ENCODE measurements at places on chromosomes 4 and X. TPM values are rescaled to one million over a fixed set of nuclear protein-coding genes. Genes with fewer than 3 reads are reported as not detected.

Gene BGN
- total RNA-seq = 84.3 TPM

Gene MAGEA8
- total RNA-seq = not detected

Gene GAB1
- total RNA-seq = 87.1 TPM

Gene ARMCX4
- total RNA-seq = 5.3 TPM

DNA sequence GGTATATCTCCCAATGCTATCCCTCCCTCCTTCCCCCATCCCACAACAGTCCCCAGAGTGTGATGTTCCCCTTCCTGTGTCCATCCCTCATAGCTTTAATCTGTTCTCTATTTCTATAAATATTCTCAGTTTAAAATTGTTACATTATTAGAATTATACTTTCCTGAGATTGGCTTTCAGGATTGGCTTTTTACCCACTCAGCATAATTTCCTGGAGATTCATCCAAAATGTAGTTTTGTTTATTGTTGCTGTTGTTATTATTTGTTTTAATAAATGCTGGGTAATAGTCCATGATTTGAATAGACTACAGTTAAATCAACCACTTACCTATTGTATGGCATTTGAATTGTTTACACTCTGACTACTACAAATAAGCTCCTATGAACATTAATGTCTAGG is 936.4 kb downstream of the FAT4 start:
- DNase-seq = no peak

GRCh38 chrX:144715337-144715736 is 532.0 kb upstream of the SPANXN1 start:
- DNase-seq = no peak

- DNase-seq = no peak
Measured at GRCh38 chrX:20571611-20572010, 304.9 kb upstream of the RPS6KA3 start.

- DNase-seq = no peak
Measured at GRCh38 chr4:25915353-25915705, 1.3 kb downstream of the SMIM20 start.

- no peak for DNase-seq
Measured at GRCh38 chrX:137151403-137151802, 117.6 kb upstream of the GPR101 start.

- DNase-seq = no peak
Measured at GRCh38 chr4:86938771-86939520, 4.1 kb downstream of the AFF1 start.

DNA sequence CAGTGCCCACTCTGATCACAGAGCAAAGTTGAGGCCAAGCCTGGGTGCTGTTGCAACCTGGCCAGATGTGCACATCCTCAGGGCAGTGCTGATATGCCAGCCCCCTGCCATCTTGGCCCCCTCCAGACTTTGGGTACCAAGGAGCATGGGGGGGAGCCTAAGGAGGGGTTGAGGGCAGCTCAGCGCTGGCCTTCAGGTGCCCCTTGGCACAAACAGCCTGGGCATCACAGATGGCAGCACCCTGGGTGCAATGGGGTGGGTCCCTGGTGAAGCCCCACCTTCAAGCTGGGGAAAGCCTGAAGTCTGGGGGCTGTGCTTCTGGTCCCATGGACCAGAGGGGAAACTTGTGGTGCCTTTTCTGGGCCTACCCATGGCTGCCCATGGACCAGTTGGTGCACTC is 163.0 kb downstream of the FAM47A start:
- DNase-seq = no peak

GRCh38 chr4:118282692-118283091 is 70.1 kb downstream of the PRSS12 start:
- no peak for DNase-seq

- DNase-seq = no peak
Measured at GRCh38 chr4:81648576-81649275, 177.0 kb upstream of the RASGEF1B start.

GRCh38 chrX:132277953-132278614 is 58.8 kb upstream of the RAP2C start:
- no peak for DNase-seq

DNA sequence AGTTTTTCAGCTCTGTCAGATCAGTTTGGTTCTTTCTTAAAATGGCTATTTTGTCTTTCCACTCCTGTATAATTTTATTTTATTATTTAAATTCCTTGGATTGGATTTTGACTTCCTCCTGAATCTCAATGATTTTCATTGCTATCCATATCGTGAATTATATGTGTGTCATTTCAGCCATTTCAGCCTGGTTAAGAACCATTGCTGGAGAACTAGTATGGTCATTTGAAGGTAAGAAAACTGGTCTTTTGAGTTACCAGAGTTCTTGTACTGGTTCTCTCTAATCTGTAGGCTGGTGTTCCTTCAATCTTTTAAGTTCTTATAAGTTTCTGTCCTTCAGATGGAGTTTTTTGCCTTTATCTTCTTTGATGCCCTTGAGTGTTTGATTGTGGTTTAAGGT is 815.5 kb downstream of the KLHL13 start:
- no peak for DNase-seq

DNA sequence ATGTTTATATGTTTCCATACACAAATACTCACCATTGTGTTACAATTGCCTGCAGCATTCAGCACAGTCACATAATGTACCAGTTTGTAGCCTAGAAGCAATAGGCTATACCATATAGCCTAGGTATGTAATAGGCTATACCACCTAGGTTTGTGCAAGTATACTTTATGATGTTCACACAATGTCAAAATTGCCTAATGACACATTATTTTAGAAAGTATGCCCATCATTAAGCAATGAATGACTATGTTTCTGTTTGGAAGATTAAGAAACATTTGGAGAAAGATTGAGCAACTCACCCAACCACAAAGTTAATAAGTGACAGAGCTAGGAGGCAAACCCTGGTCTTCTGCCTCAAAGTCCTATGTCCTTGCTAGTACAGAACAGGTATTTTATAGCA is 96.8 kb upstream of the GRIA3 start:
- DNase-seq = no peak

DNA sequence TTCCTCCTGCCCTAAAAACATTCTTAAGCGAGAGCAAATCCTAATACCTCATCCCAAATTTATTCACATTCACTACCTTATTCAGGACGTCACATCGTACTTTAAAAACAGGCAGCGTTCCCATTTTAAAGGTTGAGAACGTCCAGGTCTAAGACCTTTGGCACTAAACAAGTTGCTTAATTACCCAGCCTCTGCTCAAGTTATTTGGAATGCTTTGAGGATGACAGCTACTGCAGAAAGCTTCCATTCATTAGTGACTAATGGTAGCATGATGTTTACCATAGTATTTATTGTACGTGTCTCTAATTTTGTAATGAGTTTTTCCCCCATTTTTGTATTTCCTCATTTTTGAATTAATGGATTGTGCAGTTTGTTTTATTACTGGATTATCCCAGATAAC is 1.5 kb downstream of the USP38 start:
- DNase-seq = no peak

DNA sequence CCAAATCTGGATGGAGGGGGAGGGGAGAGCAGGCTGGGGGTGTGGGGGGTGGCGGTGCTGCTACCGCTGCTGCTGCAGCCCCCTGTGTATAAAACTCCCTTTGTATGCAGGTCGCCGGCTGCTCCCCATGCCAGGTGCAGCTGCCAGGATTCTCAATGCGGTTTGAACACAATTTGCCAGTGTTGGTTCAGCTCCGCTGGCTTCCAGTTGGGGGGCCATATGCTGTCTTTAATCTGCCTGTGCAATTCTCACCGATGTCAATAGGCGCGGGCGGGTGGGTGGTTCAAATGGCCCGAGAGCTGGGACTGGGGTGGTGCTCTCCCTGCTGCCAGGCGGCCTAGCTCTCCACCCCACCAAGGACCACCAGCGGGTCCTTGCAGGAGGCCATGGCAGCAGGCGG is 257.6 kb downstream of the BCOR start:
- no peak for DNase-seq

Data from left ventricle myocardium inferior (tissue), 1 donor.